Osteoblast (primary cell): ENCODE measurements at places on chromosomes 13 and 19.

GRCh38 chr13:44622708-44623107, 46.6 kb upstream of the TSC22D1 start:
- DNase-seq, result no peak
- peaks cover 36% of the 10 kb centered on the region for H3K4me1 ChIP-seq
- no peak overlapping the region for H3K27ac ChIP-seq

DNA sequence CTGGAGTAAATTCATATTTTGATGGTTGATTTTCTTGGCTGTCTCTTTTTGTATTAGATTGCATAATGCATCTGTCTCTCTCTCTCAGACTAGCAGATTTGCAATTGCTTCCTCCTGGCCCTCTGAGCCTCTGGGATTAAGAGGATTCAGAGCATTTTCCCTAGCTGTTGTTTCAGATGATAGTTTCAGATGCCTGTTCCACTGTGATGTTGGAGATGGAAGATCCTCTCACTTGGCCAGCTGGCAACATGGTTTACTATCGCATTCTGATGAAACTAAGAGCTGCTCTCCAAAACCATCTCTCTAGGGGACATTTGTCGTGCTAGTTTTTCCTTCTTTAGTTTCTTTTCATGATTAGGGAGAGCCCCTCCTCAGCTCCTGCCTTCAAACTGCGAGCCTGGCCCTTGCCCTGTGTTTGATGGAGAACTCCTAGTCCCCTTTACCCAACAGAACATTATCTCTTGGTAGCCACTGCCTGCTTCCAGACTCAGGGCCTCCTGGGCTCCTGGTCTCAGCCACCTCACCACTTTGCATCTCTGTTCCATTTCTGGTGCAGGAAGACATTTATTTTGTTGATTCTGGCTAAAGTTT, 244.6 kb downstream of the B3GLCT start:
- no peaks in the 10 kb centered on the region for H3K27me3 ChIP-seq
- no peaks in the 10 kb centered on the region for H3K36me3 ChIP-seq
- no peak overlapping the region for H3K27ac ChIP-seq
- no peak for DNase-seq
- peaks cover 5% of the 10 kb centered on the region for H3K4me1 ChIP-seq

- peak overlapping the region; percentile 77 for H3K27ac ChIP-seq
- peak; percentile 89 for DNase-seq
- no peak overlapping the region for H3K4me3 ChIP-seq
- peaks cover 29% of the 10 kb centered on the region for H3K36me3 ChIP-seq
- no peaks in the 10 kb centered on the region for H3K27me3 ChIP-seq
Measured at GRCh38 chr19:57302020-57302465, 18.2 kb upstream of the ZNF543 start.

DNA sequence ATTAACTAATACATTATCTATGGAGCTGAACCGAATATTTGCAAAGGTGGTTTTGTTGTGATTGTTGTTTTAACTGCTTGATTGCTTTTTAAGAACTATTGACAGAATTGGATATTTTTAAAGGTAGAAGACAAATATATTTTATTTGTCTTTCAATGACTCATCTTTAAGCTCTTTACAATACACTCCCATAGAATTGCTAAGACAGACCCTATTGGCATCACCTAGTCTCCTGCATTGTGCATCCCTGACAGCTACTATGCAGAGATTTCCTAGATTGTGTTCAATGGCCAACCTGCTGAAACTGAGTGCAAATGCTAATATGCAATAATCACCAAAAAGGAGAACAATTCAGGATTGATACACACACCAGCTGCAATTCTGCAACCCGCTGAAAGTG, 19.7 kb upstream of the SCEL start:
- no peak for DNase-seq
- no peak overlapping the region for H3K27ac ChIP-seq
- no peak overlapping the region for H3K4me3 ChIP-seq

GRCh38 chr19:49579947-49580263, 451 bp downstream of the NOSIP start:
- peak overlapping the region; percentile 75 for H3K27ac ChIP-seq
- peak overlapping the region; percentile 91 for H3K4me3 ChIP-seq
- no peaks in the 10 kb centered on the region for H3K27me3 ChIP-seq
- DNase-seq, result peak; percentile 10

GRCh38 chr13:44951184-44951583, 38.1 kb downstream of the NUFIP1 start:
- no peak for DNase-seq
- no peaks in the 10 kb centered on the region for H3K36me3 ChIP-seq
- H3K4me1 ChIP-seq, result peaks cover 9% of the 10 kb centered on the region
- no peak overlapping the region for H3K4me3 ChIP-seq

GRCh38 chr19:38248421-38248820, 7.8 kb downstream of the PPP1R14A start:
- H3K36me3 ChIP-seq, result no peaks in the 10 kb centered on the region
- no peak overlapping the region for H3K27ac ChIP-seq
- peaks cover 20% of the 10 kb centered on the region for H3K4me1 ChIP-seq

- no peaks in the 10 kb centered on the region for H3K27me3 ChIP-seq
- no peak for DNase-seq
- H3K4me1 ChIP-seq, result no peaks in the 10 kb centered on the region
- H3K4me3 ChIP-seq, result no peak overlapping the region
- no peak overlapping the region for H3K27ac ChIP-seq
Measured at GRCh38 chr13:99527301-99527700, 26.0 kb downstream of the TM9SF2 start.

DNA sequence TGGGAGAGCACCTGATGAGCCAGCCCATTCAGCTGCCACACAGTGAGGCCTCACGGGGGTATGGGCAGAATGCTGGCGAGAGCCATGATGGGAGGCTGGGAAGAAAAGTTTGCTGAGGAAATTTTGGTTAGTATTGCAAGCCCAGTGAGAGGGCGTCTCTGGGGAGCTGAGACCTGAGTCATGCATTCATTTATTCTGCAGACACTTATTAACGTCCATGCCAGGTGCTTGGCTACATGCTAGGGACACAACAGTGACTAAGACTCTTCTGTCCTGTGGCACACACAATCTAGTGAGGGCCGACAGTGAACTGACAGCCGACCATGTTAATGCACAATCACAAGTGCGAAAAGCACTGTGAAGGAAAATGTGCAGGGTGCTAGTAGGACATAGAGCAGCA, 27.2 kb downstream of the WDR62 start:
- no peaks in the 10 kb centered on the region for H3K27me3 ChIP-seq
- no peaks in the 10 kb centered on the region for H3K4me1 ChIP-seq
- DNase-seq, result peak; percentile 61
- H3K27ac ChIP-seq, result no peak overlapping the region
- peaks cover 35% of the 10 kb centered on the region for H3K36me3 ChIP-seq

- DNase-seq, result no peak
- H3K27me3 ChIP-seq, result no peaks in the 10 kb centered on the region
- H3K4me1 ChIP-seq, result no peaks in the 10 kb centered on the region
Measured at GRCh38 chr13:66751691-66752090, 478.4 kb downstream of the PCDH9 start.

DNA sequence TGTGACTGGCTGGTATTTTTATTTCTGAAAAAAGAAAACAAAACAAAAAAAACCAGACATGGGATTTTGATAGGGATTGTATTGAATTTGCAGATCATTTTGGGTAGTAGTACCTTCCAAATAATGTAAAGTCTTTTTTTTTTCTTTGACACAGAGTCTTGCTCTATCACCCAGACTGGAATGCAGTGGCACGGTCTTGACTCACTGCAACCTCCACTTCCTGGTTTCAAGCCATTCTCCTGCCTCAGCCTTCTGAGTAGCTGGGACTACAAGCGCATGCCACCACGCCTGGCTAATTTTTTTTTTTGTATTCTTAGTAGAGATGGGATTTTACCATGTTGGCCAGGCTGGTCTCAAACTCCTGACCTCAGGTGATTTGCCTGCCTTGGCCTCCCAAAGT, 4.2 kb downstream of the ZNF101 start:
- no peak overlapping the region for H3K4me3 ChIP-seq
- no peak overlapping the region for H3K27ac ChIP-seq
- DNase-seq, result no peak
- no peaks in the 10 kb centered on the region for H3K27me3 ChIP-seq

DNA sequence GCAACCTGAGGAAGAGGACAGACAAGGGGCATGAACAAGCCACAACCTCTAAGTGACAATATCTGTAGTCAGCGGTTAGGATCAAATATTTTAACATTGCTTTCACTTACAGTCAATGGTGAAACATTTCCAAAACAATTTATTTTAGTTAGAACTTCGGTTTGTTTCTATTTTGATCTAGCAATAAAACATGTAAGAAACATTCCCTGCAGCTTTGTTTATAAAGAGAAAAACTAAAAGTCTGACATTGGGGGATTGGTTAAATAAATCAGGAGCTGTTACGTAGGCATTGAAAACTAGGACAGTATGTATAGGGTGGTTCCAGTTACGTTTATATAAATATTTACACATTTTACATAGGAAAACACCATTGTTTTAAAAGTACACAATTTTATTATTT, 3.4 kb downstream of the URI1 start:
- no peaks in the 10 kb centered on the region for H3K36me3 ChIP-seq
- H3K27me3 ChIP-seq, result no peaks in the 10 kb centered on the region
- H3K4me3 ChIP-seq, result peak overlapping the region; percentile 44

DNA sequence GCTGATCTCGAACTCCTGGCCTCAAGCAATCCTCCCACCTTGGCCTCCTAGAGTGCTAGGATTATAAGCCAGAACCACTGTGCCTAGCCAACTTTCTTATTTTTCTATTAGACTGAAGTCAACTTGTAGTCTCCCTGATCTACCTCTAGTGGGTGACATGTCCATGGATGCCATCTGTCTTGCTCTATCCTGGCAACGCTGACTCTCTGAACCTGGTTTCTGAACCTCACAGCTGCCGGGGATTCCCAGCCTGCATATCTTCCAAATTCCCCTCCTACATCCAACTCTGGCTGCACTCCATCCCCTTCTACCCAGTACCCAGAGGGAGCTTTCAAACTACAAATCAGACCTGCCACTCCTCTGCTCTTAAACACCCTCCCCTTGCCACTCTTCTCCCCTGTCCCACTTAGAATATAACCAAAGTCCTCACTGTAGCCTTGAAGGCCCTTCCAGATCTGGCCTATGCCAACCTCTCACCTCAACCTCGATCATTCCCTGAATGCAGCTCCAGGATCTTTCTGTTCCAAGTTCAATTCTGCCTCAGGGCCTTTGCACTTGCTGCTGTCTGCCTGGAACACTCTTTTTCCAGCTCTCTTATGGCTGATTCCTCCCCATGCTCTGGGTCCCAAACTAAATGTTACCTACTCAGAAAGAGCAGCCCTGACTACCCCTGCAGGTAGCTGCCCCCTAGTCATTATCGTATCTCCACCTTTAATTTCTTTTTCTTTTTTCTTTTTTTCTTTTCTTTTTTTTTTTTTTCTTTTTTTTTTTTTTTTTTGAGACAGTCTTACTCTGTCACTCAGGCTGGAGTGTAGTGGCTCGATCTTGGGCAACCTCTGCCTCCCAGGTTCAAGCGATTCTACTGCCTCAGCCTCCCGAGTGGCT, 2.2 kb downstream of the CLIP3 start:
- H3K27me3 ChIP-seq, result no peaks in the 10 kb centered on the region
- peak; percentile 92 for DNase-seq
- no peak overlapping the region for H3K27ac ChIP-seq
- peaks cover 16% of the 10 kb centered on the region for H3K36me3 ChIP-seq
- peaks cover 8% of the 10 kb centered on the region for H3K4me1 ChIP-seq

DNA sequence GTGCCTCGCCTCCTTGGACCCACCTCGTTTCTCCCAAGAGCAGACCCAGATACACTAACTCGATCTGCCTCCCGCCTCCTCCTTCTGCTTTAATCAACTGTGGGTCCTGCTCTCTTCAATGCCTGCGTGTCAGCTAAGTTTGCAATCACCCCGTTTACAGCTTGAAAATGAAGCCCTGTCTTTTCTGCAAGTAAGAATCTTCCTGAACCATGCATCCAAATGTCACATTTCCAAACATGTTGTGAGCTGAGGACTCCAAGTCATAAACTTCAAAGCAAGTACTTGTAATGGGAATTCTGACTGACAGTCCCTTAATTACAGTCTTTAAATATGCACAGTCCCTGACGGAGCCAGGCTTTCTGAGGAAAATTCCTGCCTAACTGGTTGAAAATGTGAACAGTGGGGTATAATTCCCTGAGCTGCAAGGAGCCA, 154.9 kb upstream of the UQCRFS1 start:
- H3K27me3 ChIP-seq, result no peaks in the 10 kb centered on the region
- H3K36me3 ChIP-seq, result no peaks in the 10 kb centered on the region
- H3K4me1 ChIP-seq, result no peaks in the 10 kb centered on the region

- H3K36me3 ChIP-seq, result no peaks in the 10 kb centered on the region
- peak overlapping the region; percentile 98 for H3K4me3 ChIP-seq
- H3K4me1 ChIP-seq, result peaks cover 53% of the 10 kb centered on the region
- H3K27ac ChIP-seq, result peak overlapping the region; percentile 85
- peaks cover 5% of the 10 kb centered on the region for H3K27me3 ChIP-seq
Measured at GRCh38 chr19:34173193-34173956, 1.1 kb downstream of the LSM14A start.
